Prostate gland (tissue), 2 donors: ENCODE measurements at places on chromosomes 1 and 21.

DNA sequence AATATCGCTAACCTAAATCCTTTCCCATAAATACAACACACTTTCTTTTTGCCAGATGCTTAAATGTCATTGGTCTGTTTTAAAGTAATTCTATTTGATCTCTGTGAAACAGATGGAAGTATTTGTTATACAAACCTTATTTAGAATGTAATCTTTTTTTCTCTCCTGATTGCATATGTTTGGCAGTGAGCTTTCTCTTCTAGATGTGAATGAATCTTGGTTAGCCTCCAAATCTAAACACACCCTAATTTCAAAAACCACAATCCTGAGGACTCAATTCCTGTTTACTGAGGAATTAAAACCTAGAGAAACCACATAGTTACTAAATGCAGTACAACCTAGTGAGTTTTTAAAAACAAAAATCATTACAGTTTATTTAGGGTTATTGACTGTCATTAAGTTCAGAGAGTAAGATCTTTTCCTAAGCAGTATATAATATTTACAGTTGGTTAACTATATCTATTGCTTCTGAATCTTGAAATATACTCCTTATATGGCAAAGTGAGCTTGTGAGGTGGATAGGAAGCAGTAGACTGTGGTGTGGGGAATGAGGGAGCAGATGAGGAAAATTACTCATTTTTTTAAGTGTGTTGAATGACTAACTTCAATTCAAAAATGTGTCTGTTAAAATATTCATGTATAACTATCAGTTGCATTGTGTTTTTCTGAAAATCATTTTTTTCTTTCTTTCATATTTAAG is 218.7 kb downstream of the FMN2 start:
- H3K27ac ChIP-seq, result no peak overlapping the region
- no peaks in the 10 kb centered on the region for H3K4me1 ChIP-seq
- no peak for DNase-seq
- no peaks in the 10 kb centered on the region for H3K27me3 ChIP-seq
- H3K4me3 ChIP-seq, result no peak overlapping the region

GRCh38 chr1:242197907-242198820 is 199.3 kb upstream of the MAP1LC3C start:
- H3K27ac ChIP-seq, result no peak overlapping the region
- no peaks in the 10 kb centered on the region for H3K36me3 ChIP-seq
- DNase-seq, result no peak
- no peaks in the 10 kb centered on the region for H3K4me1 ChIP-seq
- no peaks in the 10 kb centered on the region for H3K27me3 ChIP-seq
- no peak overlapping the region for H3K4me3 ChIP-seq

GRCh38 chr21:28148400-28149064 is 844.1 kb downstream of the LTN1 start:
- H3K4me3 ChIP-seq, result no peak overlapping the region
- no peaks in the 10 kb centered on the region for H3K36me3 ChIP-seq
- no peak for DNase-seq
- H3K4me1 ChIP-seq, result no peaks in the 10 kb centered on the region
- H3K27ac ChIP-seq, result no peak overlapping the region

GRCh38 chr1:195715652-195716051 is 892.6 kb downstream of the KCNT2 start:
- H3K27me3 ChIP-seq, result no peaks in the 10 kb centered on the region
- no peaks in the 10 kb centered on the region for H3K4me1 ChIP-seq
- no peaks in the 10 kb centered on the region for H3K36me3 ChIP-seq
